Mammary epithelial cell (primary cell): ENCODE measurements at places on chromosomes 16 and 17. TPM values are rescaled to one million over a fixed set of nuclear protein-coding genes. Genes with fewer than 3 reads are reported as not detected.

- no peak for DNase-seq
Observed at GRCh38 chr16:2288726-2289125, 20.8 kb upstream of the RNPS1 start.

- DNase-seq = no peak
Observed at GRCh38 chr17:41864498-41864835, 756 bp downstream of the KLHL11 start.

DNA sequence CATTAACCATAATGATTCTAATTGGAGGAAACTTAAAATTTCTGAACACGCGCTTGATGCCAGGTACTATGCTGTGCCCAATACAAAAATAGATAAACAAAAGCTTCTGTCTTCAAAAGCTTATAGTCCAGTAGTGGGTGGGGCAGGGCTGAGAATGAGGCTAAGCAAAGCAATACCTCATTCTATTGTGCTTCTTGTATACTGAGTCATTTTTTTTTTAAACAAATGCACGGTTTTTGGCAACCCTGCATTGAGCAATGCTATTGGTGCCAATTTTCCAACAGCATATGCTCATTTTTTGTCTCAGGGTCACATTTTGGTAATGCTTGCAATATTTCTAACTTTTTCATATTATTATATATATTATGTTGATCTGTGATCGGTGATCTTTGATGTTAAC lies 34.7 kb upstream of the HNF1B start:
- no peak for DNase-seq

- no peak for DNase-seq
Observed at GRCh38 chr16:51057102-51057793, 93.8 kb downstream of the SALL1 start.

DNA sequence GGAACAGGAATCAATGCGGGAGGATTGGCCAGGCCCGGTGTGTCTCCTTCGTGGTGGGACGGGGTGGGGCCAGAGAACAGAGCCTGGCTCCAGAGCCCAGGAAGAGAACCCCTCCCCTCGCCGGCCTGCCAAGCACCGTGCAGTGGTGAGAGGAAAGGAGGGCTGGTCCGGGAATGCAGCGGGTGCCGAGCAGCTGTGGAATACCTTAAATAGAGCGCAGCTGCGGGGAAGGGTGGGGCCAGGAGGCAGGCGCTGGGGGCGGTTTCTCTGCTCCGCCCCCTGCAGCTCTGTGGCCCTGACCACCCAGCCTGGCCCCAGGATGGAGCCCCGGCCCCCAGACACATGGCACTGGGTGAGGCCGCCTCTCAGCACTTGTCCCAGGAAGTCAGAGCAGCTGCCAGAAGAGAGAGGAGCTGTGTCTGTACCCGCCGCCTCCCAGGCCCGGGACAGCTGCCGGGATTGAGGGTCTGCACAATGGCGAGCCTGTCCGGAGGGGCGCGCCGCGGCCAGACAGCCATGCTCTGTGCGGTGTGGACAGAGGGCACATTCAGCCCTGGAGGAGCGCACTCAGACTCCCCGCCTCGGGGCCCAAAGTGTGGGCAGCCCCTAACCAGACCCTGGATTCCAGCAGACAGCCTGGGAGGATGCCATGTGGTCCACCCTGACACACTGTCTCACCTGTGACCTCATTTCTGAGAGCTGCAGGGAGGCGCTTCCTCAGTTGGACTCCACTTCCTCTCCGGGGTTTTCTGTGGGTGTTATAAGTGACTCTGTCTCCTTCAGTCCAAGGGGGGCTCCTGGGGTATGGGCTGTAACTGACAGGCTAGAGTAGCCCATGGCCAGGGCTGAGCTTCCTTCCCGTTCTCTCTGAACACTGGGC lies 268.8 kb downstream of the SEC14L1 start:
- DNase-seq = peak; percentile 62

DNA sequence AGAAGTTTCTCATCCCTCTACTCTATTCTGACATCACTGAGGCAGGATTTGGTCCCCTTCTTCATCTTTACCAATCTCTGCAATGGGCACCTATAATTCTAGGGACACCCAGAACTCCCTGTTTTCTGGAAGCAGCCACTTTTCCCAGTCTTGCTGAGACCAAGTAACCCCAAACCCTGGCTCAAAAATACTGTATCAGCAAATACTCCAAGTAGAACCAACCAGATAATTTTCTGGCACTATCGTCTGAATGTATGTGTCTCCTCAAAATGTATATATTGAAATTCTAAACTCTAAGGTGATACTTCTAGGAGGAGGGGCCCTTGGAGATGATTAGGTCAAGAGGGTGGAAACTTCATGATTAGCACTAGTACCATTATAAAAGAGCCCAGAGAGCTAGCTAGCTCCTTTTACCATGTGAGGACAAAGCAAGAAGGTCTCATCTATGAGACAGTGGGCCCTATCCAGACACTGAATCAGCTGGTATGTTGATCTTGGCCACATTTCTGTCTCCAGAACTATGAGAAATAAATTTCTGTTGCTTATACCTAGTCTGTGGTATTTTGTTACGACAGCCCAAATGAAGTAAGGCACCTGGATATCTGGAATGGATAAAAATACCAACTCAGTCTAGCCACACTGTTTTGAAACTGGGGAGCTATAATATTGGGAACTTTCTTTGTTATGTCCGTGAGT lies 464.4 kb downstream of the CDH11 start:
- no peak for DNase-seq

GRCh38 chr16:2092256-2092620 lies 43.5 kb downstream of the PKD1 start:
- no peak for DNase-seq

GRCh38 chr17:76868176-76868668 lies at the start of gene MGAT5B:
Gene MGAT5B, plus strand, starts transcription at chr17:76868404. Its CDS starts 626 bp downstream, at chr17:76869030.
- DNase-seq = peak; percentile 61

- no peak for DNase-seq
Observed at GRCh38 chr16:50634947-50635346, 46.2 kb downstream of the SNX20 start.

DNA sequence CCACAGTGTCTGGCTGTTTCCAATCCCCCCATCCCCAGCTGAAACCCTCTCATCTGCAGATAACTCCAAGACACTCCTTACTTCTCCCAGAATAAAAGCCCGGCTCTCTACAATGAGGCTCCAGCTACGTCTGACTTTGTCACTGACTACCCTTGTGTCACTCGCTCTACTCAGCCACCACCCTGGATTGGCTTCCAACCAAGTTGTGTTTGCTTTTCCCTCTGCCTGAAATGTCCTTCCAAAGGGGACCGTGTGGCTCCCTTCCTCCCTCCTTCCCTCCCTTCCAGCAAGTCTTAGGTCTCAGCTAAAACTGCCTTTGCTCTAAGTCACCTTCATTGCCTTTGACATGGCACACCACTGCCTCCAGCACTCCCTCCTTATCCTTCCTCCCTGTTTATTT lies 42.8 kb downstream of the CDH1 start:
- DNase-seq = no peak

DNA sequence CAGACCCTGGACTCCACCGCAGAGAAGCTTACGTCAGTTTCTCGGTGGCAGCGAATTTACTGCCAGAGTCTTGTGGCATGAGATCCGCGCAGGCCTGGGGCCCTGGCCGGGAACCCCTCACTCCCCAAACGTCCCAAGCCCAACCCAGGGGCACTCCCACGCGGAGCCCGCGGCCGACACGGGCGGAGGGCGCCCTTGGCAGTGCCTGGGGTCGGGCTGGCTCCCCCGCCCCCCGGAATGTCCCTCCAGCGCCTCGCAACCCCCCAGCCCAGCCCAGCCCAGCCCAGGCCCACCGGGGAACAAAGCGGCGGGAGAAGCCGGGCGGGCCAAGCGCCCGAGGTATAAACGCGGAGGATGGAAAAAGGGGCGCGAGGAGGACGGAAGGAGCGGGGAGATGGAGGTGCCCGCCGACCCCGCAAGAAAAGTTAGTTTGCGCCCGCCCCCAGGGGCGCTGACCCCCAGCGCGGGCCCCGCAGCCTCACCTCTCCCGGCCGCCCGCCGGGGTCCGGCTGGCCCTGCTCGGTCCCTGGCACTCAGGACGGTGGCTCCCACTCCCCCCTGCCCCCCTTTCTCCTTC lies 330 bp downstream of the CASKIN2 start:
- DNase-seq = peak; percentile 8

GRCh38 chr17:57915985-57916757 lies 39.0 kb downstream of the CUEDC1 start:
- no peak for DNase-seq

GRCh38 chr16:63655846-63656245 lies 1466.0 kb downstream of the CDH11 start:
- DNase-seq = peak; percentile 45

GRCh38 chr17:61926826-61927207 lies 965 bp downstream of the INTS2 start:
- no peak for DNase-seq

- no peak for DNase-seq
Observed at GRCh38 chr16:88710556-88710955, 4.3 kb downstream of the CTU2 start.

DNA sequence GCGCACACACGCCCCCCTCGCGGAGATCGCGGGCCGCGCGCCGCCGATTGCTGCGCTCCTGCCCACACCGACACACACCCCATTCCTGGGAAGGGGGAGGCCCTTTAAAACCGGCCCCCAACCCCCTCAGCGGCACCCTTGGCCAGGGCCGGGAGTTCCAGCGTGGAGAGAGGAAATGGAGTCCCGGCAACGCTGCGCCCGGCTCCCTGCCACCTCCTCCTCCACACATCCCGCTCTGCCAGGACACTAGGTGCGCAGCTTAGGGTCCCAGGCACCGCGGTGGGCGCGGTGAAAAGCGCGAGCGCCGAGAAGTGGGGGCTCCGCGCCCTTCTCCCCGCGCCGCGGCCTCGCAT lies 397 bp downstream of the CDC42EP4 start:
- DNase-seq = no peak

DNA sequence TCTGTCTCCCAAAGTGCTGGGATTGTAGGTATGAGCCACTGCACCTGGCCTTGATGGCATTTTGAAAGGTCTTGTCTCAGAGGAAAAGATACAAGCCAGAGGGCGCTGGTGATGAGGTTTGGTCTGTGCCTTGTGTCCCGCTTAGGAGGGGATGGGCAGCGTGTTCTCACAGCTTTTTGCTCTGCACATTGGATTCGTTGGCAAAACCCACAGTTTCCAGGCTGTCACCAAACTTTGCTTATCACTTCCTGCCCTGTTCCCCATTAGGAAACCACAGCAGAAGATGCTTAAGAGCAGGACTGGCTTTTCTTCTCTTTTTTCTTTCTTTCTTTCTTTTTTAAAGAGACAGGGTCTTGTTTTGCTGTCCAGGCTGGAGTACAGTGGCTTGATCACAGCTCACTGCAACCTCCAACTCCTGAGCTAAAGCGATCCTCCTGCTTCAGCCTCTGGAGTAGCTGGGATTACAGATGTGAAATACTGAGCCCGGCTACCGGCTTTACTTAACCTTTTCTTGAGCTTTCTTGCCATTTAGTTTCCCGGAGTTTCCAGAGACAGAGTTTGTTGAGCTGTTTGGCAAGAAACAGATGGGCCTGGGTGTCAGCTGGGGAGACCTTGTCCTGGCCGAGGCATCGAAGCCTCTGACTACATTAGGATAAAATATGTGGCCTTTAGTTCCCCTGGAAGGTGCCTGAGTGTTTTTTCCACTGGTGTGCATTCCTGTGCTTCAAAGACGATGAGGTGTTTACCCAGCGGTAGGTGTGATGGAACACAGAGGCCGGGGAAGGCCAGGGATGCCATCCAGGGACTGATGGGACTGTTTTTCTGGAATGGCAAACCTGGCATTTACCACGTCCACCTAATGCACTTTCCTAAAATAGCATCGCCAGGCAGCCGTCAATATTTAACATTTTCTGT lies 112.9 kb downstream of the ABCC1 start:
- no peak for DNase-seq

DNA sequence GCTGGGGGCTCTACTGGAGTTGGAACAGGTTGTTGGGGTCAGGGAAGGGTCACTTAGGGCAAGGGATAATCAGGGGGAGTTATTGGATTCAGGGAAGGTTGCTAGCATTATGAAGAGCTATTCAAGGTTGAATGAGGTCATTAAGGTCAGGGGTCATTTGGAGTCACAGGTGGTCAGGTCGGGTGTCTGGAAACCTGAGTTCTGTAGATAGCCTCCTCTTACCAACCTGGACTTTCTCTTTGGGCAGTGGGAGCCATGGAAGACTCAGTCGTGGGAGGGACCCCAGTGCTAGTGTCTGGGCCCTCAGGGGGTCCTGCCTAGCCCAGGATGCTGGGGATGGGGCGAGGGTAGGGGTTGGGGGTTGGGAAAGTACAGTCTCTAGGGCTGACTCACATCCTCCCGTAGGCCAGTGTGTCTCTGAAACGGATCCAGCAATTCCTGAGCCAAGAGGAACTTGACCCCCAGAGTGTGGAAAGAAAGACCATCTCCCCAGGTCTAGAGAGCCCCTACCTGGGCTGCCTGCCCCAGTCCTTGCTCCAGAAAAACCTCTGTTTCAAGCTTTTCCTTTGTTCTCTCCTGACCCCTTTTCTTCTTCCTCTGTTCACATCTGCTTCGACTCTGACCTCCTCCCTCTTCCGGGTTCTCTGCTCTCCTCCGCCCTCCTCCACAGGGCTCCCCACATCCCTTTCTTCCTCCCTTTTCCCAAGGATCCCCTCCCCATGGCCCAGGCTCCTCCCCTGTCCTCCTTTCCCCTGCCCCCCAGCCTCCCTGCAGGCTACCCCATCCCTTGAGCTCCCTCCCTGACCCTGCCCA lies 33.5 kb downstream of the ABCC3 start:
- DNase-seq = no peak

- no peak for DNase-seq
Observed at GRCh38 chr16:50668368-50669008, 12.6 kb downstream of the SNX20 start.

DNA sequence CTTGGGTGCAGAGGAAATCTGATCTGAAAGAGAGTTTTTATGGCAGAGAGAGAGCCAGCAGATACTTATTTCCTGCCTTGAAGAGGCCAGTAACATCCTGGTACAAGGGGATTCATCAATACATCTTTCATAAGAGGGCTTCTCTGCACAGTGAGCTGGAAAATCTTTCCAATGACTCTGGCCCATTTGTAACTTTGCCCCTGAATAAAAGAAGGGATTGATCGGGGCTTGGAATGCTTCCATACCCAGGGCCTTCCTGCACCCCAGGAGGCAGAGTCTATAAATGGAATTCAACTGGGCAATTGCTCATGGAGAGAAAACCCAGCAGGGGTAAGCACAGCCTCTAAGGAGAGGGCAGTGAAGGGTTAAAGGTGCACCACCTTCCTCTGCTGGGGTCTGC lies 163.3 kb downstream of the XYLT1 start:
- DNase-seq = no peak

Gene TLCD1
- total RNA-seq = 4.7 TPM

Gene SLFN12L
- 0.12 and 0.13 TPM in 2 replicates for total RNA-seq

Gene CD7
- total RNA-seq = not detected in 2 replicates

Gene CDRT15L2
- total RNA-seq = not detected in 2 replicates

Gene DHODH
- 2.0 TPM for total RNA-seq

Gene FOXL1
- 1.7 and 8.0 TPM in 2 replicates for total RNA-seq

Gene ALOX15B
- total RNA-seq = 45.3 TPM
